ENCODE measurements at places on chromosomes 16 and 17.

- no peak for DNase-seq
Observed at GRCh38 chr16:75251280-75252048, at the start of gene BCAR1. Gene BCAR1, minus strand, starts transcription at chr16:75251624. Its CDS starts 142 bp downstream, at chr16:75251482.

- no peak for DNase-seq
Observed at GRCh38 chr16:72829846-72830775, 217.8 kb downstream of the ZFHX3 start.

GRCh38 chr16:78390092-78390491 is 290.6 kb downstream of the WWOX start:
- no peak for DNase-seq

DNA sequence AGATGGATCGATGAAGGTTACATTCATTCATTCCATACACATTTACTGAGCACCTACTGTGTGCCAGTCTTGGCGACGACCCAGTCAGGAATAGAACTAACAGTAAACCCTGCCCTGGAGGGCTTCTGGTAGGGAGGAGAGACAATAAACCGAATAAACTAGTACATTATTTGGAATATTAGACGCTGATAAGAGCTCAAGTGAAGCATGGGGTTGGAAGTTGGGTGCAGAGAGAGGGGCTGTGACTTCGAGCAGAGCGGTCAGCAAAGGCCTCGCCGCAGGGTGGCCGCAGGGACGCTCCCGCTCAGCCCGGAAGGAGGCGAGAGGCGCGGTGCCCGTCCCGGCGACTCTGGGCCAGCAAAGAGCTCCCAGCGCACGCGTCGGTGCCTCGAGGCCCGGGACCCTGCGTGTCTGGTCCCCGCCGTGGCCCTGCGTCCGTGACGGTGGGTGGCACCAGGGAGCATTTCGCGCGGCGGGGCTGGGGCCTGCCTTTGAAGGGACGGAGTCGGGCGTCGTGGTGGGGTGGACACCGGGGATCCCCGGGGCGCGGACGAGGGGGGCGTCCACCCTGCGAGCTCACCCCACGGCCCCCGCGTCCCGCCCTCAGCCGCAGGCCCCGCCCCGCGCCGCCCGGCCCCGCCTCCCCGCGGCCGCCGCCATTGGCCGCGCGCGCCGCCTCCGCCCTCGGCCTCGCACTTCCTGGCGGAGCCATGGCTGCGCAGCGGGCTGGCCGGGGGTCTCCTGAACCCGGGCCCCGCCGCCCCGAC is at the start of gene KLHL36:
TSS of gene KLHL36 (plus strand) at position 684 of the 767 bp plus-strand sequence. CDS start 2,357 bp downstream, outside the sequence.
- peak; percentile 74 for DNase-seq

GRCh38 chr17:14396547-14396946 is 95.7 kb downstream of the HS3ST3B1 start:
- DNase-seq = no peak

DNA sequence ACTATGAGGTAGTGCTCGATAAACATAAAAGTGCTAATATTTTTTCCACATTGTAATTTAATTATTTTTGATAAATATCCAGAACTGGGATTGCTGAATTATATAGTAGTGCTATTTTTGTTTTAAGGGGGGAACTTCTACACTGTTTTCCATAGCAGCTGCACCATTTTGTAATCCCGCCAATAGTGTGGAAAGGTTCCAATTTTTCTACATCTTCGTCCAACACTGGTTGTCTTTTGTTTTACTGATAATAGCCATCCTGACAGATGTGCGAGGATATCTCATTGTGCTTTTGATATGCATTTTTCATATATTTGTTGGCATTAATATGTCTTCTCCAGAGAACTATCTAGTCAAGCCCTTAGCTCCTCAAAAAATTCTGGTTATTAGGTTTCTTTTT is 259.6 kb upstream of the KCNJ16 start:
- DNase-seq = no peak
